ENCODE measurements at places on chromosomes 7 and 10.

DNA sequence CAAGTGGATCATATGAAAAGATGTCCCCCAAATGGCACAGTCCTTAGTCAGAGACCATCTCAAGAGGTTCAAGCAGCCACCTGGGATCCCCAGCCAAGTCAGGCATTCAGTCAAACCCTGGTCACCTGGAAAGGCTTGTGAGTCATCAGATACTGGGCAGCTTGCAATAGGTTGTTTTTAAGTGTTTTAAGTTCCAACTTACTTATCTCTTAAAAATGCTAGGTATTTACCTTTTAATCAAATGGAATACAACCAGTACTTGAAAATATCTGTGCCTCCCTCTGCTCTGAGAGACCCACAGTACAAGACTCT is 262.2 kb downstream of the WDR11 start:
- DNase-seq, result no peak

GRCh38 chr10:22317076-22317370 is 835 bp downstream of the COMMD3 start:
- no peak for DNase-seq

GRCh38 chr7:22864855-22865601 is 42.4 kb upstream of the TOMM7 start:
- no peak for DNase-seq

- no peak for DNase-seq
Observed at GRCh38 chr7:36039243-36039642, 113.8 kb upstream of the EEPD1 start.

- no peak for DNase-seq
Observed at GRCh38 chr10:132890301-132890700, 52.1 kb downstream of the CFAP46 start.

DNA sequence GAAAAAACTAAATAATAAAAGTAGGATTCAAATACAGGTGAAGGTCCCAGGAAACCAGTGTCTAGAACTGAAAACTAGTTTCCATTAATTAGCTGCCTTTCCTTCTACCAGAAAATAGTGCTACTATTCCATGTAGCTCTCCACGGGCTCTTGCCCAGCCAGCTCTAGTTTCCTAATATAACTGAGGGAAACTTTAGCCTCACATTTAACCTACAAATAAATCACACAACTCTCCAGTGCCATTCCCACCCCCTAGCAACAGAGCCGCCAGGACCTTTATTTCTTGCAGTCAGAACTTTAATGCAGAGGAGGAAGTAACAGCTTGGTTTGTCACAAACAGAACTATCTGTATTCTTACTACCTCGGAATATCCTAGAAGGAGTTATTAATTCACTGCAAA is 10.3 kb downstream of the TOMM7 start:
- no peak for DNase-seq

DNA sequence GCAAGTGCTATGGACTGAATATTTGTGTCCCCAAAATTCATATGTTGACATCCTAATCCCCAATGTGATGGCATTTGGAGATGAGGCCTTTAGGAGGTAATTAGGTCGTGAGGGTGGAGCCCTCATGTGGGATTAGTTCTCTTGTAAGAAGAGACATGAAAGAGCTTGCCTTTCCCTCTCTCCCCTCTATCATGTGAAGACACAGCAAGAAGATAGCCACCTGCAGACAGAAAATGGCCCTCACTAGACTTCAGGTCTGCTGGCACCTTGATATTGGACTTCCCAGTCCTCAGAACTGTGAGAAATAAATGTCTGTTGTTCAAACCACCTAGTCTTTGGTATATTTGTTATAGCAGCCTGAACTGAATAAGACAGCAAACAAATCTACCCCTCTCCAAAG is 75.1 kb upstream of the TBX20 start:
- DNase-seq, result no peak

DNA sequence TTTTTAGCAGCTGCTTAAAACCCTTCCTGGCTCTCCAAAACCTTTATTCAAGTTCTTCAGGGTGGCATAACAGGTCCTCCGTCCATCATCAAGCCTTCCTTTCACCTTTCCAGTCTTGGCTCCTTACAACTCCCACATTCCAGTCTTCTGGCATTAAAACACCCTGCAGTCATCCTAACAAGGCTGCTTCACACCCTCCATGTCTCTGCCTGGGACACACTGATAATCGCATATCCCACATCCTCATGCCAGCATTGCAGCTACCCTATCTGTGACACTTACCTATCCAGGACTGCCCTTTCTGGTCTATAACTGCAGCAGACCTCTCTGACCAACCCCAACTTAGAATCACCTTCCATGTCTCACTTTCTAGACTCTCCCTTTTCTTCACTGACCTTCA is 2.6 kb upstream of the TLL2 start:
- no peak for DNase-seq

- no peak for DNase-seq
Observed at GRCh38 chr10:66234872-66235271, 691.0 kb upstream of the LRRTM3 start.

- no peak for DNase-seq
Observed at GRCh38 chr10:133129071-133129858, 30.8 kb upstream of the KNDC1 start.

- no peak for DNase-seq
Observed at GRCh38 chr10:103854265-103854685, 1.1 kb downstream of the SH3PXD2A start.

DNA sequence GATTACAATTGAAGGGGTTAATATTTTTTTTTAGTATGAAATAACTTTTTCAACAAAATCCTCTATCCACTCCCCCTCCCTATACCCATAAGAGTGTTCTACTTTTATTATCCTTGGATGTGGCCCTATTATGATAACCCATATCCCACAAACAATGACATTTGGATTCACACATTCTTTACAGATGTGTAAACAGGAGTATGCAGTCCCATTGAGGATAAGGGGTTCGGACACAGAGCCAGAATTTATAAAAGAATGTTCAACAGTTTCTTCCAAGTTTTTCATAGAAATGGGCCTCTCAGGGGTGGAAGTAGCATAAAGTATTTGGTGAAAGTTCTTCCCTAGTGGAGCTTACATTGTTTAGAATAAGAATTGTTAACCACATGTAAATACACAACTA is 16.1 kb upstream of the PCLO start:
- DNase-seq, result no peak

DNA sequence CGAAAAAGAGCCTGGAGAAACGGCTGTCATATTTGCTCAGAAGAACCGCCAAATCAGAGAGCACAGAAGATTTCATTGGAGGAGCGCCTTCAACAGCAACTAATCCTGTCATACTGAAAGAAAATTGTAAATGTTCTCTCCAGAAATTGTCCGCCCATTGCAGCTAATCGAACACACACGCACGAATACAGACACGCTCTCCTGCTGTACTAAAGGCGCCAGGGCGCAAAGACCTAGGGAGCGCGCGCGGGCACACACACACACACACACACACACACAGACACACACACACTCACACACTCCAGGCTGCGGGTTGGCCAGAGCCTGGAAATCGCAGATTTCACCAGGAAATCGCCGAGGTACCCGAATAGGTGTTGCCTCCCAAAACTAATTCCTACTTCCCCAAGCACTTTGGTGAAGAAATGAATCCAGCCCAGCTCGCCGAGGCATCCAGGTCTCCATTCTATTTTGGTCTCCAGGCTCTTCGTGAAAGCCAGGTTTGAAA is at the start of gene CHRM2:
TSS of gene CHRM2 (plus strand) at position 157 of the 505 bp plus-strand sequence. CDS start 146,214 bp downstream, outside the sequence.
- DNase-seq, result no peak

DNA sequence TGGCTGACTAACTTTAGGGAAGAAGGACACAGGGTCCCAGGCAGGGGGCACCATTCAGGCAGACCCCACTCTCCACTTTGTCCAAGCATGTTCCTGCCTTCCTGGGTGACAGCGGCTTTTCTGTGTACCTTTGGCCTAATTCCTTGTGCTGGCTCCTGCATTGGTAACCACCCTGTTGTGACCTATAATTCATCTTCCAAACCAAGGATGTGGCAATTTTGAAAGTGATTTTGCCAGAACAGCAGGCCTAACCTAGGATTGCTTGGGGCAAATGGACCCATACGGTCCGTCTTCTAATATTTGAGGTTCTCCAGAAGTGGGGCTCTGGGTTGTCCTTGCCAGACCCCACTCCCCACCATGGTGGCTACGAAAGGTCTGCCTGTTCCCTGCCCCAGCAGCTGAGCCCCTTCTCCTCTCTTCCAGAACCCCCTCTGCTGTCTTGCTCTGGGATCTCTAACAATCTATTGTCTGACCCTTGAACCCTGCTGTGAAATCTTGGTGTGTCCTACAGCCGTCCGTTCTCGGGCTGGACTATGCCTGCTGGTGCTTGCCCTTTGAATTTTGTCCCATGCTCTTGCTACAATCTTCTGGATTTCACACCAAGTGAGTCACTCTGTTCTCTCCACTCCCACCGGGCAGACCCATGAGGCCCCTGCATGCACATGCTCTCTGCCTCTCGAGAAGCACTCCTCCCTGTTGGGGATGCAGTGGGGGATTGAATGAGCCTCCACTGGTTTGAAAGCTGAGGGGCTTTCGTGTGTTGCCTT is 316.0 kb downstream of the CXCL12 start:
- DNase-seq, result no peak

- no peak for DNase-seq
Observed at GRCh38 chr7:30226614-30227268, 57.7 kb upstream of the ZNRF2 start.

DNA sequence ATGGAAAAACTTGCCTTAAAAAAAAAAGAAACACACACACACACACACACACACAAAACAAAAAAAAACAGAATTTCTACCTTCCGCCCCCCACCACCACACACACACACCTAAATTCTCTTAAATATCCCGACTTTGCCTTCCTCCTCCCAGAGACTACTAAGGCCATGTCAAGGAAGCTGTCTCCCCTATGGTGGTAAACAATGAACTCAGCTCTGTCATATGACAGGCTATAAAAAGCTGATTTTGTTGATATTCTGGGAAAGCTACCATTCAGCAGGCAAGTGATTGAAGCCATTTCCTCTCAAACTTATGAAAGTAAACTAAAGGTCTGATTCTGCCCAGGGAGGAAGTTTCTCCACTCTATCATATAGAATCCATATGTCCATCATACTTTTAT is 471.0 kb downstream of the GFRA1 start:
- no peak for DNase-seq

- no peak for DNase-seq
Observed at GRCh38 chr7:47510192-47510591, 71.7 kb downstream of the TNS3 start.

GRCh38 chr10:25934621-25935139 is 651 bp downstream of the MYO3A start:
- no peak for DNase-seq

DNA sequence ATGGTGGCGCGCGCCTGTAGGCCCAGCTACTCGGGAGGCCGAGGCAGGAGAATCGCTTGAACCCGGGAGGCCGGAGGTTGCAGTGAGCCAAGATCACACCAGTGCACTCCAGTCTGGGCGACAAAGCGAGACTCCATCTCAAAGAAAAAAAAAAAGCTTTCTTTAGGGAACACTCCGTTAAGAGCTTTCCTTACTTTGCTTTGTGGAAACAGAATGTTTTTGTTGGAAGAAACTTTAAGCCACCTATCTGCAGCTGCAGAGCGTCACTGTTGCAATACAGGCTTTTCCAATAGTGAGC is 641 bp upstream of the TPK1 start:
- no peak for DNase-seq

GRCh38 chr7:25963733-25964132 is 188.3 kb upstream of the NFE2L3 start:
- no peak for DNase-seq

GRCh38 chr7:126780993-126781392 is 471.7 kb downstream of the GRM8 start:
- DNase-seq, result no peak

- DNase-seq, result no peak
Observed at GRCh38 chr10:120075349-120075748, 182.8 kb downstream of the SEC23IP start.

DNA sequence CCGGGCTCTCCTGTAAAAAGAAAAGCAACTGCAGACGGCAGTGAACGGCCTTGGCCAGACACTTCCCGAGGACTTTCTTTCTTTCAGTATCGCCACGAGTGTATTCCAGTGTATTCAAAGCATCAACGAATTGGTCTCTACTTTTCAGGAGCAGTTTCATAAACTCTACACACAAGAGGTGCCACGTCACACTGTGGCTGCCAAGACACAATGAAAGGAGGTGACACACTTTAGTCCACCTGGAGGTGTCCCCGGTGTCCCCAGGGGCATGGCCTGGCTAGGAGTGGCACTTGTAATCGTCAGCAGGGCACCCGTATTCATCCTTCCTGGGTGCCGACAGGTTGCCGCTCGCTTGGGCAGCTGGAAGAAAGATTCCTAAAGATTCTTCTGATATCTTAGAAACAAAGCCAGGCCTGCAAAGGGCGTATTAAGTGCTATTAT is 5.0 kb downstream of the TNS3 start:
- DNase-seq, result no peak

- no peak for DNase-seq
Observed at GRCh38 chr10:95308389-95309302, 17.8 kb upstream of the PDLIM1 start.

GRCh38 chr10:97328646-97329453 is 5.7 kb downstream of the FRAT2 start:
- no peak for DNase-seq

GRCh38 chr7:79008786-79009185 is 444.7 kb downstream of the MAGI2 start:
- no peak for DNase-seq

- DNase-seq, result no peak
Observed at GRCh38 chr10:98169379-98169778, 34.9 kb downstream of the R3HCC1L start.

DNA sequence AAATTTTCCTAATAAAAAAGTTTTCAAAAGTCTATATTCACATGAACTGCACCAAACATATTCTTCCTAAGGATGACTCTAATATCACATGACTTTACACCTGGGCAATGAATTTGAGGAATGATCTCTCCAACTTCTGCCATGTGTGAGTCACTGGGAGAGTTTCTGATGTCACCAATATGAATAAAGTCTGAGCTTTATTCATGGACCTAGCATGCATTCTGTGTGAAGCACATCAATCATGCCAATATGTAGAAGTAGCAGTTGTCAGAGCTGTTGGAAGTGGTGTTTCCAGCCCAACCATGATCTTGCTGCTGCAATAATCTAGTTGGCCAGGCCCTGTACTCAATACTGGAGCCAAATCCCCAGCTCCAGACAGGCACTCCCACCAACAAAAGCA is 91.7 kb upstream of the IFRD1 start:
- no peak for DNase-seq

GRCh38 chr10:89337484-89337883 is 9.7 kb downstream of the IFIT3 start:
- DNase-seq, result peak; percentile 50

- DNase-seq, result no peak
Observed at GRCh38 chr7:128321044-128321422, 22.7 kb downstream of the RBM28 start.
